ENCODE measurements at places on chromosomes 11 and 22.
A peak's percentile ranks its signal among the peaks of the same experiment; 100 is the strongest.

DNA sequence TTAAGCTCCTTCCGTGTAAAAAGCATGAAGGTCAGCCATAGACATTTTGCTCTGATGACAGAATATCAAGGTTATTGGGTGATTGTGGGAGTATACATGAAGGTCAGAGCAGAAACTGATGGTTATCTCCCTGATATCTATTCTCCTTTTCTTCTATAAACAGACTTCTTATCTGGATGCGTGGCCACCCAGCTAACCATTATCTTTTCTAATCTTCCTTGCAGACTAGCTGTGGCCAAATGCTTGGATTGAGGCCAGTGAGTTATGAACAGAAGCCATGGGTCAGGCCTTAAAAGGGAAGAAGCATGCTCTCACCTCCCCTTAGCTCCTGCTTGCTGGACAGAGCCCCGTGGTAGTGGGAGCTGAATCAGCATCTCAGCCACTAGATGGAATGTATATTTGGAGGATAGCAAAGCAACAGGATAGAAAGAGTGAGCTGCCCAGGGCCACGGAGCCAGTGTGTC is 31.3 kb upstream of the LRRC55 start:
- DNase-seq = no peak

GRCh38 chr22:21448627-21449416 is 18.4 kb upstream of the TMEM191C start:
- DNase-seq = no peak

GRCh38 chr22:50269970-50270665 is at the start of gene MAPK11:
TSS of gene MAPK11 (minus strand) at chr22:50270380. CDS start at chr22:50270292, 88 bp downstream.
- DNase-seq = peak; percentile 79

GRCh38 chr11:122681735-122682134 is 26.2 kb downstream of the UBASH3B start:
- DNase-seq = no peak

DNA sequence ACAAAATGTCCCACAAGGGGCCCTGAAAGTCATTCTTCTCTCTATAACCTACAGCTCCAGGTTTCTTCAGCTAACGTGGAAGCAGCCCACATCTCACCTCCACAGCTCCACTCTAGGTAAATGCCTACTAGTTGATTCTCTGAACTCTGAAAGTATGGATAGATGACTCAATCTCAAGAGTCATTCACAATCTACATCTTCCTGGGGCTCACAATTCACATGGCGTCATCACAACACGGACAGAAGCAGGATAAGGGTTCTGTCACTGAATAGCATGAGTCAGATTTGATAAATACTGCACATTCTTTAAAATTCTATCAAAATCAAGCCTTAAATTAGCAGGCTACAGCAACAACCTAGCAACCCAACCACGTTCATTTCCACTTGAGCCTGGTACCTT is 96.3 kb downstream of the PLEKHA7 start:
- DNase-seq = no peak

DNA sequence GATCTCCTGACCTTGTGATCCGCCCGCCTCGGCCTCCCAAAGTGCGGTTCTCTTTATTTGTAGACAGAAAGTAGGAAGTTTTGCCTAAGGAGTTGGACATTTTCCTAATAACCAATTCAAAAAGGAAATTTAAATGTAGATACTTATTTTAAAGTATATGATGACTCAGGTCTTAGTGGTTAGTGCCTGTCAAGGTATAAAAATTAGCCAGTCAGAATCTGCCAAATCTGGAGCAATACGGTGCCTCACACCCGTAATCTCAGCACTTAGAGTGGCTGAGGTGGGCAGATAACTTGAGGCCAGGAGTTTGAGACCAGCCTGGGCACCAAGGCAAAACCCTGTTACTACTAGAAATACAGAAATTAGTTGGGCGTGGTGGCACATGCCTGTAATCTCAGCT is 86.7 kb upstream of the RASSF10 start:
- no peak for DNase-seq

DNA sequence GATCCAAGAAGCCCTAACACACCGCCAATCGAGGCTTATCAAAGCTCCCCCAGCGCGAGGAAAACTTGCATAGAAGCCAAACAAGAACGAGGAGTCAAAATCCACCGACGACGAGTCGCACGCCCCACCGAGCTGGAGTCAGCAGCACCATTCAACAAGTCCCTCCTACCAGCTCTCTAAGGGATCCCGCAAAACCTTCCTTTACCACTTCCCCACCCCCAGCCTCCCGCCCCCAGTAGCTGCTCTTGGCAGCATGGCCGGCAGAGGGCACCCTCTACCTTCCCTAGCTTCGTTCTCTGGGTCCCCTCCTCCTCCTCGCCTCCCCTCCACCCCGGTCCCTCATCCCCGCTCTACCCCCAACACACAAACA is 1.4 kb downstream of the BDNF start:
- DNase-seq = peak; percentile 29

DNA sequence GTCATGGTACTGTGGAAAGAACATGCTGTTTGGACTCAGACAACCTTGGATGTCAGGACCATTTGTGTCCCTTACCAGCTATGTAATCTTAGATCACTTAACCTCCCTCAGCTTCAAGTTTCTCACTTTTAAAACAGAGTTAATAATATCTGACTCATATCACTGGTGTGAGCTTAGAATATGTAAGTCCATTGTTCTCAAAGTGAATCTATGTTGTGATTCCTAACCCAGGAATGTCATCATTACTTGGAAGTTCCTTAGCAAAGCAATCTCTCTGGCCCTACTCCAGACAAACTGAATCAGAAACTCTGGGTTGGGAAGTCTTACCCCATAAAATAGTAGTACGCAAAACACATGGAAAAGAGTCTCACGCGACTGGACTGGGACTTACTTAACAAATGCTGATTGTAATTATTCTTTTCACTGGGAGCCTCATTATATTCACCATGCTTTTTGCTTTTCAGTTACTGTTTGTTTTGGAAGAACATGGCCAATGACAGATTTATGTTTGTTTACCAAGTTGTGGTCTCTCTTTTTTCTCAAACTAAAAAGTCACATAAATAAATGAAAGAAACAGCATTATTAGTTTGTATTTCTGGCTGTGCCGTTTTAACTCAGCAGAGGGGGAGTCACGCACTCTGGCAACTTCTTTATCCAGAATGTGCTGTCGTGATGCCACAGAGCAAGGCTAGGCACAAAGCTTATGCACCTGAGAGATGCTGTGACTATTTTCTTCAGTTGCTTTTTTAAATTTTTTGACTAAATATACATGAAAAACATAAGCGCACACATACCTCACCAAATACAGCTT is 217.7 kb upstream of the CTSC start:
- no peak for DNase-seq

DNA sequence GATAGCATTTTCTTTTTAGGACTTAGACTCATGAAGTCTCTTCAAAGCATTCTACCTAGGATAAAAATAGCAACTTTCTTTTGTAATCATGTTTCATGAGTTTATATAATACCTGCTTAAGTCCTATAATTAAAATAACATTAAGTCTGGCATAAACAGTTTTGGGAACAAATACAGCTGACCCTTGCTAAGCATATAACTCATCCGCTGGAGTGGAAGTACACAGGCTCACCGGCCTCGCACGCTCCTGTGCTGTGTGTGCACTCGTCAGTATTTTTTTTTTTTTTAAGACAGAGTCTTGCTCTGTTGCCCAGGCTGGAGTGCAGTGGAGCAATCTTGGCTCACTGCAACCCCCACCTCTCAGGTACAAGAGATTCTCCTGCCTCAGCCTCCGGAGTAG is 221.8 kb downstream of the ADAMTS15 start:
- DNase-seq = no peak

DNA sequence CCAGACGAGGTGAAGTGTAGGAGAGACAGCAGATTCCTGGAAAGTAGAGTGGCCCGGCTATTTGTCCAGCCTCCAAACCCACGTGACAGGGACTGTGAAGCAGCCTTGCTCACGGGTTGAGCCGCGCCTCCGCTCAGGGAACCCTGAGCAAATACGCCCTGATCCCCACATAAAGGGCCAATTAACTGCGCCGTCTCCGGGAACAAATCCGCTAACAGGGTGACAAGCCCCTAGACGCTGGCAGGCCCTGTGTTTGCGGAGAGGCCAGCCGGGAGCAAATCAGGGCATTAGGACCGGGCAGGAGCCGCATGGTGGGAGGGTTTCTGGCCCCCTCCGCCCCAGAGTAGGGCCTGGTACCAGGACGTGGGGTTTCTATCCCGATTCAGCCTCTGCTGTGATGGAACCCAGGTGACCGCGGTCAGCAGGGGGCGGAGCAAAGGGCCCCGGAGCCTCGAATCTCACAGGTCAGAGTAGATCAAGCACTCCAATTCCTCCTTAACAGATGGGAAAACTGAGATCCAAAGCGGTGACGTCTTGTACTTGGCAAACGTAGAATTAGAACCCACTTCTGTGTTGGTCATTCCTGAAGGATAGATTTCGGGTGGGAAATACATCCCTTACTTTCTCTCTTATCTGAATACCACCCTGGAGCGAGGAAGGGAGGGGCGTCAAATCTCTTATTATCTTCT is 2.0 kb upstream of the ROBO3 start:
- no peak for DNase-seq

DNA sequence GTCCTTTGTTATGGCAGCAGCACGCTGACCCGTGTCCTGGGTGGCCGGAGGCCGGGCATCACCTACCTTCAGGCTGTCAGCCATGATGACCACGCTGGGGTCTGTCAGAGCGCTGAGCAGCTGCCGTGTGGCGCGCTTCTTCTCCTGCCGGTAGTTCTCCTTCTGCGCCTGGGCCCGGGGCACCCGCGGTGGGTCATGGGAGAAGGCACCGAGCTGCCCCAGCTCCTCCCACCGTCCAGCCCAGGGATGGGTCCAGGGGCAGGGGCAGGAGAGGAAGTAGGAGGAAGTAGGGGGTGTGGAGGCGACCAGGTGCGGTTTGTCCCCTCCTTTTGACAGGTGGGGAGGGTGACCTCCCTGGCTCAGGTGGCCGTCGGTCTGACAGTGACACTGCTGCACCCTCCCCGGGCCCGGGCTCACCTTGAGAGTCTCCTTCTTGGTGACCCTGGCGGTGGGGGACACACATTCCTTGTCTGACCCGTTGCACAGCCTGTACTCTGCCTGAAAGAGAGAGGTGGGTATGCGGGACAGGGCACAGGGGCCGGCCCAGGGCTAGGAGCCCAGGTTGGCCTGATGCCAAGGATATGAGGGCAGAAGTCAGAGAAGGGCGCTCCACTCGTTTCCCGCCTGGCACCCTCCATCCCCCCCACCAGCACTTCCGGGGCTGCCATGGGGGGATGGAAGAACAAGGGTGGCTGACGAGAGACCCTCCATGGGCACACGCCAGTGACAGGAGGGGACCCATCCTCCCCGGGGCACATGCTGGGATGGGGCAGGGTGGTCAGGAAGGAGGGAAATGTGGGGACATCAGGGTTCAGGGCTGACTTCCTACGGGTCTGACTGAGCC is 43.0 kb downstream of the OSBPL5 start:
- no peak for DNase-seq

- DNase-seq = no peak
Observed at GRCh38 chr11:126494831-126495230, 139.3 kb downstream of the ST3GAL4 start.

DNA sequence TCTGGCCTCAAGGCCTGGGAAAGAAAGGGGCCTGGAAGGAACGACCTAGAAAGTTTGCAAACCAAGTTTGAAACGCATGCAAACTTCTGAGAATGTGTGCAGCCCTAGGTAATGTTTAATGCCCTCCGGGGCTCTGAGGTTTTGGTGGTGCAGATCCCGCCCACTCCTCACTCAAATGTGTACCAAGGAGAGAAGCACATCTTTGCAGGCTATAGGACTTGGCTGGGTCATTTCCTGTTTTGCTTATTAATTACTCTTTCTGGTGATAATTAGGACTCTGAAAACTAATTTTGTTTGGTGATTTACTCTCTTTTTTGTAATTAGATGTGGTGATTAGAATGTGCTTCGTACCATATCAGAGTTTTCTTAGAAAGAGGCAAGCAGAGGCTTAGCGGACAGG is 625.9 kb upstream of the CADM1 start:
- no peak for DNase-seq

- no peak for DNase-seq
Observed at GRCh38 chr11:96222102-96222501, 120.9 kb downstream of the MAML2 start.
